Trophoblast cell (in vitro differentiated cells and primary cell): ENCODE measurements at places on chromosomes 3 and 15.
A peak's percentile ranks its signal among the peaks of the same experiment; 100 is the strongest.

DNA sequence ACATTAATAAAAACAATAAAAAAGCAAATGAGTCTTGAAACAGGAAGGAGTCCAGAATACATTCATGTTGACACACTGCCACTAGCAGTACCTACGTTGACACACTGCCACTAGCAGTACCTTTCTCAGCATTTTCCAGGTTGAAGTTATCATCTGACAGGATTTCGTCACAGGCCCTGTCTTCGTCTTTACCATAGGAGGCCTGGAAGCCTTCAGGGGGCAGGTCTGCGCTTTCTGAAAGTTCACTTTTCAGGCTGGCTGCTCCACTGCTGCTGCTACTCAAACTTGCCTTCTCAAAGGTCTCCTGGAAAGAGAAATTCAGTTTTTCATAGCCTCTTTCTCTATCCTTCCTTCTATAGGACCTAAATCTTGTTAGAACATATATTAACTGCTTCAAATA lies 194.7 kb downstream of the NEK10 start:
- DNase-seq, result no peak

DNA sequence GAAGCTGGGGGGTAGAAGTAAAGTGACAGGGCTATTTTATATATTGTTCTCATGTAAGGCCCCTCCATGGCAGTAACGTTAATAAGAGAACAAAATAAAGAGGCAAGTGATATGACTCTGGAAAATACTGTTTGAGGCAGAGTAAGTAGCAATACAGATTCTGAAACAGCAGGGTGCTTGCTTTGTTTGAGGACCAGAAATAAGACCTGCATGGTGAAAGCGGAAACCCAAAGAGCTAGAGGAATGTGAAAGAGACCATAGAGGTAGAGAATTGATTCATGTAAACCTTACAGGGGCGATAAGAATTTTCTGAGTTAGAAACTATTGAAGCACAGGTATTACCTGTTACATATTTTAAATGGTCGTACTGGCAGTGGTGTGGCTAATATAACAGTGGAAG lies 1517.1 kb downstream of the SI start:
- DNase-seq, result no peak

DNA sequence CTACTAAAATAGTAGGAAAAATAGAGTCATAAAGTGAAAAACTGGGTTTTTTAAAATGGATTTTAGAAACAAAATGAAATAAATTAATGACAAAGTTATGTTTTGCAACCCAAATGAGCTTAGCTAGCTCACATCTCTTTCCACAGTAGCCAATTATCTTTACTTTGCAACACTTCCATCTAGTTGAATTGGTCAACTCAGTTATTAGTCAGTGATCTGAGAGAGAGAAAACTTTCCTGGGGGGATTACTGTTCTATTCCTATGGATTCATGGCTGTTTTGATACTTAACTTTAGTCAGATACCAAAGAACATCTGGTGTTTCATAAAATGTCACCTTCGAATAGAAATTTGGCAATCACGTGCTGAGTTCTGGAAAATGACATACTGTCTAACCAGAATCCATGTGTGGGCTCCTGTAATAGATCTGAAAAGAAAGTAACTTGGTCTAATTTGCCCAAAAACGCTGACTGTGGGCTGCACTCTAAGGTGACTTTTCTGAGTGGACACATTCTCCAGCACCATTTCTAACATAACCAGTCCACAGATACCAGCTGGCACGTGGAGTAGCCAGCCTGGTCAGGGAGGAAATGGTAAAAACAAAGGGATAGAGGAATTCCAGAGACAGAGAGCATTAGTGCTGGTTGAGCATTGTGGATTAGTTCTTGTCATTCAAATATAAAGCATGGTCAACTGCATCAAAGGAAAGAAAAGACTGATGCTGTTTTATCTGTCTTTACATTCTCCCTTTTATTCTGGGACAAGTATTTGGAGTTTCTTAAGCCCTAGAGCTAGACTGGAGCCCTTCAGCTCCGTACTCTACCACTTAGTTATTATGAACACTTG lies 45.2 kb upstream of the CCDC80 start:
- DNase-seq, result no peak

- DNase-seq, result no peak
Observed at GRCh38 chr3:128498901-128499530, 6.0 kb upstream of the GATA2 start.

DNA sequence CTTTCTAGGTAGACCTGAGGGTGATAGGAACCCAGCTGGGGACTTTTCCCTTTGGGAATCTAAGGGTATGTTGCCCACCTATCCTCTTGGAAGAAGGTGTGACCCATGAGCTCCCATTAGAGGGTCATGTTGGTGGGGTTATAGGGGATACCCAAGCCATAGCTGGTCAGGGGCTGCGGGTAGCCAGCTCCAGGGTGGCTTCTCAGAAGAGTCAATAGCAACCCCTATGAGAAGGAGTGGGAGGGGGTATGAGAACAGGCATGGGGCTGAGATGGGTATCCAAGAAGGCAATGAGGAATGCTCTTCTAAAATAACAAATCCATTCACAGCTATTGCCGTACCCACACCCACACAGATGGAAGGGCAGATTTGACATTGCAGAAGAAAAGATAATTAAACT lies 217.8 kb downstream of the UACA start:
- DNase-seq, result no peak

DNA sequence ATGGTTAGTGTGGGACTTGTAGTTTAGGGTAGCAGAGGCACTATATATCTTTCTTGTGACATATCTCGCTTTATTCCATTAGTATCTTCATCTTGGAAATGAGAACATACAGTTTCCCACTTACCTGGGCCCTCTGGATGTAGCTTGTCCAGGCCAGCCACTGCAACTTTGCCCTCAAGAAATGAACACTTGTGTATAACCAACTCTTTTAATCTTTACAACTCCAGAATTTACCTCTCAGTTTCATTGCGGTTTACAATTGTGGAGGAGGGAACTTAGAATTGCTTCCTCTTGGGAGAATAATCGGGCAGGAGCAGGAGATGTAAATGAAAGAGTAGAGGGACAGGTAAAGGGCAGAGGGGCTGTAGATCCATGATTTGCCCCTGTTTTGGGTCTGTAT lies 18.4 kb upstream of the TRA2B start:
- DNase-seq, result no peak

GRCh38 chr3:106004826-106005225 lies 136.0 kb upstream of the CBLB start:
- no peak for DNase-seq

DNA sequence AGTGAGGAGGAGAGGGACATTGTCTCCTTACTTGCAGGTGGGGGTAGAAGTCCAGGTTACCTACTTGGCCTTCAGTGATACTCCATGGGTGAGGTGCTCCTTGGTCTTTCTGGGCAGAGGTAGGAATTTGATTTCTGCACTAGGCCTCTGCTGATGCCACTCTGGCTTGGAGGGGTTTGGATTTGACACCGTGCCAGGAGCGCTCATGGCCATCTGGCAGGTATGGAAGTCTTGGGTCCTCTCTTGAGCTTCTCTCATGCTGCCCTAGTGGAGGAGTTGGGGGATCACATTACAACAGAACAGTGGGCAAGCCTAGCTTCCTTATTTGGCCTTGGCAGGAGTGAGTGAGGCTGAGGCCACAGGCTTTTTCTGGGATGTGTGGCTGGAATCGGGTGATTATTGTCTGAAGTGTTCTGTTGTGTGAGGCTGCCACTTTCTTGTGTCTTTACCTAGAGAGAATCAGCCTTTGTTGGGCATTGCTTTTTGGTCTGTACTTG lies 525.0 kb downstream of the GABRG3 start:
- DNase-seq, result no peak

- no peak for DNase-seq
Observed at GRCh38 chr3:188150982-188151381, 3.0 kb upstream of the LPP start.

DNA sequence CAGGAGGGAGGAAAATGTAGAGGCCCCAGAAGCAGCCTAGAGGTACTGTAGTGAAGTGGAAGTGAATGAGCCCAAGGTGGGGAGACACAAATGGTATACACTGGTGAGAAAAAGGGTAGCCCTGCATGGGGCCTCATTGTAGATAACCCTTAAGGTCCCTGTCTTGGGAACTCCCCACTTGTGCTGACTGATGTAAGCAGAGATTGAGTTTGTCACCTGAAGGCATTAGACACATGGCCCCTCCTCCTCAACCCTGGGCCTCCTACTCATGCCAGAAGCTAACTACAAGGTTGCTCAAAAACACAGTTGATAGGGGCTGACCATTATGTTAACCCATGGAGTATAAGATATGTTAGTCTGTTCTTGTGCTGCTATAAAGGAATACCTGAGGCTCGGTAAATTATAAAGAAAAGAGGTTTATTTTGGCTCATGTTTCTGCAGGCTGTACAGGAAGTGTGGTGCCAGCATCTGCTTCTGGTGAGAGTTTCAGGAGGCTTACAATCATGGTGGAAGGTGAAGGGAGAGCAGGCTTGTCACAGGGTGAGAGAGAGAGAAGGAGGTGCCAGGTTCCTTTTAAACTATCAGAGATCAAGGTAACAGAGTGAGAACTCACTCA lies 84.6 kb upstream of the RNU6-1 start:
- DNase-seq, result no peak

DNA sequence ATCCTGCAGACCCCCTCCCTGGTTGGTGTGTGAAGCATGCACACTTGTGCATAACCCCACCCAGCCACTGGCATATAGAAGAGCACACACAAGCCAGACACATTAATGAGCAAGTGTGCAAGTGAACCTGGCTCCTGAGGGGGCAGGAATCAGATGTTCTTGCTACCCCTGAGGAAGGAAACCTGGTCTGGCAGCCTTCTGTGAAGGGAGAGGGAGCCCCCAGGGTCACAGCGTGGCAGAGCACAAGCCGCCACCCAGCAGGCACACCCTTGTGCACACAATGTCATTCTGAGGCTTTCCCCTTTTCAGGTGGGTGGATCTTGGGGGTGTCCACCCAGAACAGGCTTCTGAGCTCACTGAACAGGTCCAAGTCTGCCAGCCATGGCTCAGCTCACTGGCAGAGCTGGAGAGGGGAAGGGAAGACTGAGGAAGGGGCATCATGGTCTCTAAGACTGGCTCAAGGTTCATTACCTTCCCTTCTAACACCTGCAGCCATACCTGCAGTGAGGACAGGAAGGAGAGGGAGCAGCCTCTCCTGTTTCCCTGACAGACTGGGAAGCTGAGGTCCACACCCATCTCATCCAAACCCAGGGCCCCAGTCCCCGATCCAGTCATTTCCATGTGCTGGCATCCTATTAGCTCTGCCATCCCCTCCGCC lies 31.6 kb upstream of the SEMA3F start:
- DNase-seq, result no peak

DNA sequence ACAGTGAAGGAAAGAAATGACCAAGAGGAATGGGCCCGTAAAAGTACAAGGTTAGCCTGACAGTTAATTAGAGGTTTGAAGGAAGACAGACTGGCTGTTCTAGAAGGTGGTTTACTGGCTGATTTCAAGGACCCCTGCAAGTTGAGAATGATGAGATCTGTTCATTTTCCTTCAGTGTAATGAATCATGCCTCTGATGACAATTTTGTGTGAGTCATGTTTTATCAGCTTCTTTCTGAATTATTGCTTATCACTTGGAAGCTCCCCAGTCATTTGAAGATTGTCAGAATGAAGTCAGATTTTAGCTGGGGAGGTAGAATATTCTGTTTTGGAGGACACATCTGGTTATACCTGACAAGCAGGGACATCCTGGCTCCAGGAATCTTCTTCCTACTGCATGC lies 50.6 kb downstream of the DRD3 start:
- DNase-seq, result peak; percentile 45

DNA sequence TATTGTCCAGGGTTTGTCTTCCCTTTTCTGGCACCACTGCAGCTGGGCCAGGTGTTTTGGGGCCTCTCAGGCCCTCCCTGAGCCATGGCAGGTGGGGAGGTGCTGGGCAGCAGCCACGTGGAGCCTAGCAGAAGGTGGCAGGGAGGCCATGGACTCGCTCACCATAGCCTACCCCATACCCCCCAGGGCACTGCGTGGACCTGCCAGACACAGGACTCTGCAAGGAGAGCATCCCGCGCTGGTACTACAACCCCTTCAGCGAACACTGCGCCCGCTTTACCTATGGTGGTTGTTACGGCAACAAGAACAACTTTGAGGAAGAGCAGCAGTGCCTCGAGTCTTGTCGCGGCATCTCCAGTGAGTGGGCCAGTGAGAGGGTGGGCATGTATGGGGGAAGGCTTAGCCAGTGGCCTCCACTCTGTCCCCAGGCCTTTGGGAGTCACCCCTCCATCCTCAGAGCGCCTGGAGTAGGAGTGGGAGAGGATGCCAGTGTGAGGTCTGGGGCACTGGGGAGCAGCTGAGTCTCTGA lies 11.9 kb downstream of the SPINT1 start:
- no peak for DNase-seq

- DNase-seq, result peak; percentile 88
Observed at GRCh38 chr15:33113666-33114373, 80.7 kb downstream of the FMN1 start.

- DNase-seq, result peak; percentile 54
Observed at GRCh38 chr3:160830796-160831195, 74.8 kb downstream of the PPM1L start.

GRCh38 chr3:196931828-196932587 lies 10.3 kb downstream of the NCBP2 start:
- DNase-seq, result no peak

DNA sequence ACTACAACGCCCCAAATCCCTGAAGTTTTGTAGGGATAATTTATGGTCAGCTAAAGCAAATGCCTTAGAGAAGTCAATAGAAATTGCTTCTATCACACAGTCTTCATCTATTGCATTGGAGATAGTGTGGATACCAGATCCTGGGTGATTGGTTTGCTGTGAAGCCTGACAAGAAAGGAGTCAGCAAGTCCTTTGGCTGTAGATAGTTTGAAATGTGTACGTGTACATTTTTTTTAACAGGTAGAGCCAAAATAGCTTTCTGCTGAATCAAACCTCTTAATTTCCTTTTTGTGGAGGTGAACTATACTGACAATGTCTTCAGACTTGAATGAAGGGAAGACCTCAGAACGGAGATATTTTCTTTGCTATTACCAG lies 312.3 kb downstream of the ZBBX start:
- no peak for DNase-seq

DNA sequence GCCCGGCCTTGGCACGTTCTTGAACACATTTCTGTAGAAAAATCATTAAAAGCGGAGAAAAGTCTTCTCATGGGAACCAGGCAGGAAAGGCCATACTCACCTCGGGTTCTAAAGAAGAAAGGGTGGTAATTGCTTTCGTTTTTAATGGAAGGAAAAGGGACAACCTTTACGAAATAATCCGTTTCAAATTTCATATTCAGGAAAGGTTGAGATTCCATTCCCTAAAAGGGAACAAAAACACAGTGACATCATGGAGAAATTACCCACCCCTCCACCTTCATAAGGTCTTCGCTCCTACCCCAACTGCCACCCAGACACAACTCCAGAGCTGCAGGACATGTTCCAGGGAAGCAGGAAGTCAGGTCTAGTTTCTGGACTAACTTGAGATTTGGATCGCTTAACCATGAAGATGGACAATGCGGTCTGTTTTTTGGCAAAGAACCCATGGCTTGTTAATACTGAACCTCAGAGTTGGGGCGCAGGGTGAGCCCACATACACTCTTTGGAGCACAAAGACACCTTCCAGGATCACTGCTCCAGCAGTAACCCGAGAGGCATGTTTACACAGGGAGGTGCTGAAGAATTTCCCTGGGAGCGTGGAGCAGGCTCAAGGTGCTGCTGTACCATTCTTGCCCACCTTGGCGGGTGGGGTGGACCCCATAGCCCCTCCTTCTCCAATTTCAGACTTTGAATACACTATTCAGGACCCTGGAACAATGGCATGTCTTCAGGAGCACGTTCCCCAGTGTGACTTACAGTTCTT lies 49.2 kb downstream of the SPATA12 start:
- peak; percentile 14 for DNase-seq

GRCh38 chr15:37814847-37815515 lies 119.5 kb upstream of the TMCO5A start:
- DNase-seq, result no peak

GRCh38 chr3:119018690-119019463 lies 15.8 kb downstream of the IGSF11 start:
- DNase-seq, result no peak

GRCh38 chr3:31242026-31242960 lies 290.4 kb upstream of the STT3B start:
- no peak for DNase-seq
